LNCaP clone FGC (cell line): ENCODE measurements at places on chromosomes 13 and 19.

DNA sequence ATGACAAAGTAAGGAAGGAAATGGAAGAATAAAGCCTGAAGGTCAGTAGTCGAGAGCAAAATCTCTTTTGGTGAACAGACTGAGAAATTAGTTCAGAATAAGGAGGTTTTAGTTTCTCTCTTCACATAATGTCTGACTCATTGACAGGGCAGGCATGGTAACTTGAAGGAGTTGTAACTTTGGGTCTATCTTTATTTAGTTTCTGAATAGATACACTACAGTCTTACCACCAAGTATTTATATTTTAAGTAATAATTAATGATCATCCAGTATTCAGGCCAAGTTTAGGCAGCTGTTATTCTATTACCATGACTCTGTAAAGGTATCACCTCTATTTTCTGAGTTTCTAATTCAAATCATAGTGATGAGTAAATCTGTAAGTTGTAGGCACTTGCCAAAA, 219.9 kb downstream of the SPRY2 start:
- DNase-seq, result no peak

- no peak for DNase-seq
These were observed 1198.2 kb upstream of the PCDH20 start for GRCh38 chr13:62613819-62614218.

- no peak for DNase-seq
These were observed 5.0 kb downstream of the JAK3 start for GRCh38 chr19:17842663-17843291.

DNA sequence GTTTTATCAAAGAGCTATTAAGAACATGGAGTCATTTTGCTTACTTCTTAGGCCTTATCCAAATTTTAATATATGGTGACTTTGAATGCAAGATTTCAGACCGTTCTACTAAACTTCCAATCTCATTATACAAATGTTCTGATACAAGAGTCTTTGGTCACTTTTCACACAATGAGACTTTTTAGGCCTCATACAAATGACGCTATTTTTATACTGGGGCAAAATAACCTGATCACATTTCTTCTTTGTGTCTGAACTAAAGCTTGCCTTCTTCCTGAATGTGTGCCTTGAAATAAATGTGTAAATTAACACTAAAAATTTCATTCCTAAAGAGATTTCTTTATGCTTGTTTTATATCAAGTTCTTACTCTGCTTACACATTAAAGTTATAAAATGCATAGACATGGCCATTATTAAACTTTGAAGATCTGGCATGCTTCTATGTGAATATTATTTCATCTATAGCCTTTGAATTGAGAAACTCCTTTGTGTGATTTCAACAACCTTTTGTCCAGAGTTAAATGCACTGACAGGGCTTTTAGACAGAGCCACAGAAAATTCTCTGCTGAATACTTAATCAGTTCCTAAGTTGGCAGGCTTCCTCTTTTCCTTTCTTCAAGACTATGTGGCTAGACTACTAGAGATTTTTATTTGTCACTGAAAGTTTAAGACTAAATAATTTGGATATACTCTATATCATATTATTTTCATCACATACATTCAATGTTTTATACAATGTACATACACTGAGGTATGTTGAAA, 86.1 kb downstream of the EDNRB start:
- DNase-seq, result no peak

DNA sequence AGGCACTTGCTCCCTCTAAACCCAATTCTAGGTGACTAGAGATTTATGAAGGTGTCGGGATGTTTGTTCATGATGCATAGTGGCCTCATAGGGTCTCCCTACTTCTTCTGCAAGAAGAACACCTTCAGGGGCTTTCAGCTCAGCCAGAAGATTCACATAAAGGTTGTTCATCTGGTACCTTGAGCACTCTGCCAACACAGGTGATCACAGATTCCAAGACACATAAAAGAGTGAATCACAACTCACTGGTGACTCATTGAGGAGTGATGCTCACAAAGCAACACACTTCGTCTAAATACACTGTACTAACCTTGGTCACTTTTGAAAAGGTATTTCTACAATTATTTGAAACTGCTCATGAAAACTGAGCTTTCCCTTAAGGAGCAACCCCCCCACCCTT, 6.8 kb upstream of the ZNF324 start:
- DNase-seq, result no peak

DNA sequence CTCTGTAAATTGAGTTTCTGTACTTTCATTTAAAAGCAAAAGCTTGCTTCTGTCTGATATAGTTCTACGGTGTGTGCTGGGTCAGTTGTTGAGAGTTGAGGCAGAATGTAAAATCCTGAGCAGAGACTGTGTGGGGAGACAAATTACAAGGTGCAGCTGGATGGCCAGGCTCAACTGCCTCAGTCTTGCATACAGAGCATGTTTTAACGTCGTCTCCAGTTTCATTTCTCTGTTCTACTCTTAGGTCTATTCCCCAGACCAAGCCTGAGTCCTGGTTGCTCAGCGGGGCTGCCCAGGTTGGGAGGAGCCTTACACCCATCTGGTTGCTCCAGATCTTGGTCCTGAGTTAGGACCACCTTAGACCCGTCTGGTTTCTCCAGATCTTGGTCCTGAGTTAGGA, 54.4 kb upstream of the MEDAG start:
- DNase-seq, result no peak

DNA sequence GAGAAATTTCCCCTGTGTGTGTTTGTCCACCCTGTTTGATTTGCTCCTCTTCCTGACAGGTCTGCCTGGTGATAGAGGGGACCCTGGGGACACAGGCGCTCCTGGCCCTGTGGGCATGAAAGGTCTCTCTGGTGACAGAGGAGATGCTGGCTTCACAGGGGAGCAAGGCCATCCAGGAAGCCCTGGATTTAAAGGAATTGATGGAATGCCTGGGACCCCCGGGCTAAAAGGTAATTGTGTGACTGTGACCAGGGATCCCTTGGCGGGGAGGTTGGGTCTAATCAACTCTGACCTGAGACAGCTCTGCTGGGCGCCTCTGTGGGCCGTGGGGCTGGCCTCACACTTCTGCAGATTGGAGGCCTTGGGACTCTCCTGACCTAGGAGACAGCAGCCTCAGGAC, 81.4 kb downstream of the RAB20 start:
- no peak for DNase-seq

- no peak for DNase-seq
These were observed 238.8 kb downstream of the COL4A1 start for GRCh38 chr13:110068176-110068473.

- no peak for DNase-seq
These were observed 185.4 kb downstream of the TUBA3C start for GRCh38 chr13:18996221-18996620.

- DNase-seq, result no peak
These were observed 29.6 kb upstream of the CACTIN start for GRCh38 chr19:3656073-3656746.

DNA sequence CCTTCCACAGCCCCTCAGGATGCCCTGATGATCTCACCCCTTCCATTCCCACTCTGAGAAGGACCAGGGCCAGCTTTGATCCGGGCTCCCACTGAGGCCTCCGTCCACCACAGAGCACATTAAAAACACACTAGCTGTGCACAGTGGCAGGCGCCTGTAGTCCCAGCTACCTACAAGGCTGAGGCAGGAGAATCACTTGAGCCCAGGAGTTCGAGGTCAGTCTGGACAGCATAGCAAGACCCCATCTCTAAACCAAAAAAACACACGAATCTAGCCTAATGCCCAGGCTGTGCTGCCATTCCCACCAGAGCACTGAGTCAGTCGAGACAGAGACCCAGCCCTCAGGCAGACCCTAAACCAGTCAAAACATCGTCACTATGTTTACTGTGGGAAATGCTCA, 14.1 kb downstream of the RFX1 start:
- DNase-seq, result no peak

DNA sequence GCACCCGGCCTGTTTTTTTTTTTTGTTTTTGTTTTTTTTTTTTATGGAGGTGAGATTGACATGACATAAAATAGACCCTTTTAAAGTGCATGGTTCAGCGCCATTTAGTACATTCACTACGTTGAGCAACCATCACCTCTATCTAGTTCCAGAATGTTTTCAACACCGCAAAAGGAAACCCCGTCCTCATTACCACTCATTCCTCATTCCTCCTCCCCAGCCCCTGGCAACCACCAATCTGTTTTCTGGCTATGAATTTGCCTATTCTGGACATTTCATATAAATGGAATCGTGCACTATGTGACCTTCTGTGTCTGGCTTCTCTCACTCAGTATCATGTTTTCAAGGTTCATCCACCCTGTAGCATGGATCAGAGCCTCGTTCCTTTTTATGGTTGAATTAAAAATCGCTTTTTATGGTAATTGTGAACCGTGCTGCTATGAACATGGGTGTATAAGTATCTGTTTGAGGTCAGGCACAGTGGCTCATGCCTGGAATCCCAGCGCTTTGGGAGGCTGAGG, 9.9 kb upstream of the ADGRE5 start:
- no peak for DNase-seq

DNA sequence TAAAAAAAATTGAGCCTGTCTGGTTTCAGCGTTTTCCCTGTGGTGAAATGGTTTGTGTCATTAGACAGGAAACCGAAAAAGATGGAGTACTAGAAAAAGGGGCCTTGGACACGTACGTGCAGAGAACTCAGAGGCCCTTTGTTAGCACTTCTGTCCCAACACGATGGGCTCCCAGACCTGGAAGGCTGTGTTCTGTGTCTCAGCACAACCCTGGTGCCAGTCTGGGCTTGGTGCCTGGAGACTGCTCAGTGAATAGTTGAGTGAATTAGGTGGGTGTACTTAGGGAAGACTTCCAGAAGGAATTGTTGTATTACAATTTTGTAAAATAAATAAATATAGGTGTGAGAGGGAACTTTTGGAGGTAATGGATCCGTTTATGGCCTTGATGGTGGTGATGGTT, 8.7 kb downstream of the ZNF71 start:
- DNase-seq, result no peak

DNA sequence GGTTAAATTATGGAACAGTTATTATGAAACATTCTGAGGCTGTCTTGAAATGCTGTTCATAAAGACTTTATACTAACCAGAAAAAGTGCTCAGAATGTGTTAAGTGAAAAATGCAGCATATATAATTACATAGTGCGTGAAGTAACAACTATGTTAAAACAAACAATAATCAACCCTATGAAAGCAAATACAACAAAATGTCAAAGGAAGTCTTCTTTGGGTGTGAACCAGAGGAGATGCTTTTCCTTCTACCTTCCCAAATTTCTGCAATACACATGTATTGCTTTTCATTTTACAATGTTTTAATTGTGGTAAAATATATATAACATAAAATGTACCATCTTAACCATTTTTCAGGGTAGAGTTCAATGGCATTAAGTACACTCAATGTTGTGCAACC, 45.7 kb downstream of the F2RL3 start:
- DNase-seq, result no peak

- no peak for DNase-seq
These were observed 27.3 kb upstream of the TPP2 start for GRCh38 chr13:102569488-102569887.

GRCh38 chr13:97434397-97435201, 630 bp downstream of the RAP2A start:
- no peak for DNase-seq

DNA sequence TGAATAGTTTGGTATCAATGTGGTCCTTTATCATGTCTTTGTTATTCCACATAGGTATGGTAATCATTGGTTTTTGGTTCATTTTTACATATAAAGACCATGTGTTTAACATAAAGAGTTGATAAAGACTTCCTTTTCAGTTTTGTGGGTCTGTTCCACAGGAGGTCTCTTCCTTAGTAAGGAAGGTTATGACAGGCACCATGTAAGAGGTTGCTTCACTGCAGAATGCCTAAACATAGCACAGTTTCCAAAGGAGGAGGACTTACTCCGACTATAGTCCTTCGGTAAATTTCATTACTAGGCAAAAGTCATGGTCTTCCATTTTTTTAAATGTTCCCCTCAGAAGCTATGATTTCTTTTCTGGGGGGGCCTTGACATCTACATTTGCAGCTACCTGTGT, 27.1 kb upstream of the PCDH17 start:
- DNase-seq, result no peak

DNA sequence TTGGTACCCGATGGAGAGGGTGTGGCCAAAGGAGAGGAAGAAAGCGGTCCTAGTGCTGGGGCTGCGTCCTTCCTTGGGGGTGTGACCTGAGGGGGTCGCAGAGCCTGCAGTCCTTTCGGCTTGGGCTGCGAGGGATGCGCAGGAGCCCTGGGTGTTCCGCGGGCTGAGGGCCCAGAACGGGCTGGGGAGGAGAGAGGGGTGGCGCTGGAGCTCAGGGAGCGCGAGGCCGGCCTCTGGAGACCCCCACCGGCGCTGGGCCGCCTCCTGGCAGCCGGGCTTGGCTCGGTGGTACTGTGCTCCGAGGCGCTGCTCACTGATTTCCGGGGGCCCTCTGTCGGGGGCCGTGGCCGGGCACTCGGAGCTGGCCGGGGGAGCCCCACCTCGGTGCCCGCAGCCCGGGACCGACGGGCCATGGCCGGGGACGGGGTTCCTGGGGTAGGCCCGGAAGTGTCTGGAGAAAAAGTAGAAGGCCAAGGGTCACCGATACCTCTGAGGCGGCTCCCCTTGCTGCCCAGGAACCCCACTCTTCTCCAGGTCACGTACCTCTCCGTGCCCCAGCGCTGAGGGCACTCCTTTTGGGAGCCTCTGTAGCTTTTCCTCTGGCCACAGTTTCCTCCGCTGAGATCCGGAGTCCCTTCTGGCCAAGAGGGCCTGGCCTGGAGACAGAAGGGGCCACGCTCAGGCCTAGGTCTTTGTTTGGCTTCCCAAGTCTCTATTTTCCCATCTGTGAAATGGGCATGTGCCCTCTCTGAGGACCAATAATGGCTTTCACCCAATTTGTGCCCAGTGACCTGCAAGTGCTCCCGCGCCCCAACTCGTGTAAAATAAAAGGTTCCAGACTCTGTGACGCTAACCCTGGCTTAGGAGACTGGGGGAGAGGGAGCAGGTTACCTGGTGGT, 1.6 kb downstream of the PRR36 start:
- no peak for DNase-seq

GRCh38 chr19:17951157-17951989, 15.5 kb upstream of the KCNN1 start:
- no peak for DNase-seq

GRCh38 chr19:5850743-5851293, 431 bp downstream of the FUT3 start:
- peak; percentile 4 for DNase-seq

DNA sequence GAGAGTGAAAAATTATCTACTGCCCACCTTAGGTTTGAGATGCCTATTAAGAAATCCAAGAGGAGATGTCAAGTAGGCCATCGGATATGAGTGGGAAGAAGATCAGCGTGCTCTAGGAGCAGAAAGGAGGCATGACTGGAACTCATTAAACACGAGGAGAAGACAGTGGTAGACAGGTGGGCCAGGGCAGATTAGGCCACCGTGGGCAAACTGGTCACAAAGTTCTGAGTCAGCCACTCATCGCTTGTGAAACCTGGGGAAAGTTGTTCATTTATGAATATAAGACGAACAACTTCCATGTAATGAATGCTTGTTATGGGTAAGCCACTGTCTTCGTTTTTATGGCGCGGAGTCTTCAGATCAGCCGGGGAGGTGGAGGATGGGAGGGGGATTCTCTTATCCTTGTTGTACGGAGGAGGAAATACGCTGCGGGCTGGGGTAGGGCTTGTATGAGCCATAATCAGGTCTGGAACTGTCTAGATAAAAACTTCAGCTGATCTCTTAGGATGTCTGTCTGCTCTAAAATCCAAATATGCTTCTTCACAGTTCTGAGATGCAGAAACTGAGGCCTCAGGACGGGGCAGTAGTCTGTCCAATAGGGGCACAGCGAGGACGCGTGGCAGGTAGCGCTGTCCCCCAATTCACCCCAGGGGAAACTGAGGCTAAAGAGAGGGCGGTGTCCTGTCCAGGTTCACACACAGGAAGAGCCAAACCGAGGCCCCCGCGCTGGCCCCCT, 1.1 kb upstream of the ZNF444 start:
- DNase-seq, result no peak

GRCh38 chr13:93614776-93615175, 388.2 kb downstream of the GPC6 start:
- DNase-seq, result no peak

- no peak for DNase-seq
These were observed 281.3 kb upstream of the SOX21 start for GRCh38 chr13:94993616-94994015.
